ENCODE measurements at places on chromosomes 16 and 17.
A peak's percentile ranks its signal among the peaks of the same experiment; 100 is the strongest.

GRCh38 chr16:76653390-76654026 is 376.3 kb downstream of the CNTNAP4 start:
- DNase-seq: no peak

GRCh38 chr17:49201481-49201927 is 8.9 kb downstream of the GNGT2 start:
- DNase-seq: no peak

GRCh38 chr16:83806036-83806435 is 1.7 kb upstream of the HSBP1 start:
- DNase-seq: no peak

DNA sequence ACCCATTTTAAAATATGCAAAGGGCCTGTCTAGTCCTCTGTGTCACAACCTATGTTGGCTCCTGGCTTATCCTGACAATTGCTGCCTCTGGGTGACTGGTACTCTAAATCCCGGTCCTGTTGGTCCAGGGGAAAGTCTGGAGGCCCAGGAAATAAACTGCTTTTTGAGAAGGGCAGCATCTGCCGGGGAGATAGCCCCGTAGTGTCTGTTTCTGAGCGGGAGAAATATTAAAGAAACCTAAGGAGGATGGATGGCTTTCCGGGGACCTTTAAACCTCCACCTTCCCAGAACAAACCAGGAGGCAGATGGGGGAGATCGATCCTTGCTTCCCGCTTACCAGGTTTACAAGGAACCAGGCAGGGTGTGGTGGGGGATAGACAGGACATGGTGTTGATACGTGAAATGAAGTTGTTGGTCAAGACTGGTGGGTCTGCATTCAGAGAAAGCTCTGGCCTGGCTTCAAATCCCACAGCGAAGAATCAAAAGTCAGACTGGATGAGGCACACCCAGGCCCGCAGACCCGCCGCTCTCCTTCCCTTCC is 3.8 kb downstream of the HOXB2 start:
- no peak for DNase-seq

GRCh38 chr17:2905696-2906501 is 109.7 kb downstream of the RAP1GAP2 start:
- DNase-seq: no peak

- no peak for DNase-seq
Observed at GRCh38 chr17:49834118-49834743, 13.6 kb downstream of the TAC4 start.

- peak; percentile 46 for DNase-seq
Observed at GRCh38 chr17:40340880-40341807, 23.4 kb downstream of the GJD3 start.

- no peak for DNase-seq
Observed at GRCh38 chr16:55239723-55240122, 84.3 kb upstream of the IRX6 start.

GRCh38 chr17:56292578-56292977 is 139.3 kb downstream of the ANKFN1 start:
- DNase-seq: no peak
